ENCODE measurements at places on chromosomes 6 and 20.
A peak's percentile ranks its signal among the peaks of the same experiment; 100 is the strongest.

DNA sequence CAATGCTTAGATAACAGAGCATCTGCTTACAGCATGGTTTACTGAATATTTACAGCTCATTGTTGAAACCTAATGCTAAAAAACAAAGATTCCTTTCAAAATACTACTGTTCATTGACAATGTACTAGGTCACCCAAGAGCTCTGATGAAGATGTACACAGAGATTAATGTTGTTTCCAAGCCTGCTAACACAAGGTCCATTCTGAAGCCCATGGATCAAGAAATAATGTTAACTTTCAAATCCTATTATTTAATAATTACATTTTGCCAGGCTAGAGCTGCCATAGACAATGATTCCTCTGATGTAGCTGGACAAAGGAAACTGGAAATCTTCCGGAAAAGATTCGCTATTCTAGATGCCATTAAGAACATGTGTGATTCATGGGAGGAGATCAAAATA, 355.6 kb downstream of the TENT5A start:
- no peak for DNase-seq

DNA sequence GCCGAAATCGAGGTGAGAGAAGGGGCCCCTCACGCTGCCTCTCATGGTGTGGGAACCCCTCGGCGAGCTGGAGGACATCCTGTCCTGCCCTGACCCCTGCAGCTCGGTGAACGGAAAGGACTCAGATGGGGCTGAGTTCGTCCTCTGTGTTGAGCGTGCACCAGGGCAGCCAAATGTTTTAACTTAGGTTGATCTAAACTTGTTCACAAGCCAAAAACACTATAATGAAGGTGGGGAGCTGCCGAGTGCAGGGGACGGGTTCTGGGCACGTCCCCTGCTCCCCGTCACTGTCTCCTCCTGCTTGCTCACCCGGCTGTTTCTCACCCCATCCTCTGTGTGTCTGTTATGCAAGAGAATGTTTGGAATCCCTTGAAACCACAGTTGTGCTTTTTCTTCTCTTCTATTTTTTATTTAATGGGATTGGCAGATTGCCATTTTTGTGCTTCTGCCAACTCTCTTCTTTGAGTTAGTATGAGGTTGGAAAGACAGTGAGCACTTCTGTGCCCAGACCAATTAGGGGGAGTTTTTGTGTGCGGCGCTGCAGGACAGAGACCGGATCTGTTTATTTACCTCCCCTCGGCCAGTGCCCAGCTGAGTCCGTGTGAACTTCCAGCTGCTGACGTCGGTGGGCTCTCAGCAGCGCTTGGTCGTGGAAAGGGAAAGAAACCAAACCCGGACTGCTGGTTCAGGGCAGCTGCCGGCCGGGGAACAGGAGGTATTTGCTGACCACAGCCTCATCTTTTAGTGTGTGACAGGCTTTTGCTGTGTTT, 158.1 kb downstream of the DTNBP1 start:
- DNase-seq, result peak; percentile 98

DNA sequence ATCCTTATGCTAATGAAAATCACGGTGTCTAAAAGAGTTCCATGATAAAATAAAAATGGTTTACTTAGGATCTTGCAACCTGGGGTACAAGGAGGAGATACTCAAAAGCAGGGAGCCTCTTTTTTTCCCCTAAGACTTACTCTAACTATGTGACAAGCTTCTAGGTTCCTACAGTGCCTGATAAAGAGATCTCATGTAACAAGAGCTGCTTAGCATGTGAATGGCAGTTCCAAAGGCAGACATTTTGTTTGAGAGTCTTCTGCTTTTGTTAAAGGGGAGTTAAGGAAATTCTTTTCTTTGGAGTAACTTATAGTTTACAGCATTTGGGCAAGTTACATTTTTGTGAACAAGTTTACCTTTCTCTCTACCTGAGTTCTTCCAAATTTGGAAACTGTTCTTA, 945.8 kb upstream of the ADGRB3 start:
- DNase-seq, result no peak

DNA sequence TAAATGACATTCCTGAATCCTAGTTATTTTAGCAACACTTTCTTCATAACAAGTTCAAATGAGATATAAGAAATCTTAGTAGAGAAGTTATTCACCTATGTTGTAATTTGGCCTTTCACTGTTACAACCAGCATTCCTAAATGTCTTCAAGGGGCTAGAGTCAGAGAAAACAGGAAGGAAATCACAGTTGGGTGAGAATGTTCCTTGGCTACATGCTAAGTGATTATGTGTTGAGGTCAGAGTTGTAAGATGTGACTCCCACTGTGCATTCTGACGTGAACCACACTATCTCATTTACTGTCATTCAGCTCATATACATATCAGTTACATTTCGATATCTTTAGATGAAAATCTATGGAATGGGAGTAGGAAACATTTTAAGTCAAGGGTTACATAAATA, 51.0 kb upstream of the MLIP start:
- peak; percentile 18 for DNase-seq

DNA sequence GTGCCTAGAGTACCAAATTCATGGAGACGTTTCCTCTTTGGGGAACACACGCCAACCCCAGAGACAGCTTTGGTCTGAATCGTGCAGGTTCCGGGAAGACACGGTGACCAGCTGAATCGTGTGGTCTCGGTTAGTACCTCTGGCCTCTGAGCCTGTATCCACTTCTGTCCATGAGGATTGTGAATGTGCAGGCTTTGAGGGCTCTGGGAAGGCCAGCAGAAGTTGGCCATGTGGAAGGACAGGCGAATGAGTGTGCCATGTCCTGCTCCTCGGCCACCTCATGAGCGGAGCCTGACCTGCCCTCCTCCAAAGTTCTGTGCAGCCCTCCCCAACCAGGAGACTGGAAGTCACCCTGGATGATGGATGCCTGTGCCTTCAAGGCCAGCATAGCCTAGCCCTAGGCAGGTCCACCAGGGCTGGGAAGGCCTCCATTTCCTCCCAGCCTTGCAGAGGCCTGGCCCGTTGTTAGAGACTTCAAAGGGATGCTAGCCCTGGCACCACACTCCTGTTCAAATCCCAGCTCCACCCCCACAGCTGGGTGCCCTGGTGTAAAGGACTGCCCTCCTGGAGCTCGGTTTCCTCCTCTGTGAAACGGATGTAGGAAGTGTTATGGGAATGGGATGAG, 1.7 kb upstream of the TMEM74B start:
- no peak for DNase-seq

- peak; percentile 47 for DNase-seq
Observed at GRCh38 chr6:8130399-8130798, 28.1 kb upstream of the EEF1E1 start.

- peak; percentile 47 for DNase-seq
Observed at GRCh38 chr6:32244270-32244669, 20.4 kb upstream of the NOTCH4 start.

- DNase-seq, result no peak
Observed at GRCh38 chr6:30889921-30890645, 5.8 kb downstream of the DDR1 start.

GRCh38 chr6:111864138-111865048, 8.9 kb downstream of the FYN start:
- no peak for DNase-seq

DNA sequence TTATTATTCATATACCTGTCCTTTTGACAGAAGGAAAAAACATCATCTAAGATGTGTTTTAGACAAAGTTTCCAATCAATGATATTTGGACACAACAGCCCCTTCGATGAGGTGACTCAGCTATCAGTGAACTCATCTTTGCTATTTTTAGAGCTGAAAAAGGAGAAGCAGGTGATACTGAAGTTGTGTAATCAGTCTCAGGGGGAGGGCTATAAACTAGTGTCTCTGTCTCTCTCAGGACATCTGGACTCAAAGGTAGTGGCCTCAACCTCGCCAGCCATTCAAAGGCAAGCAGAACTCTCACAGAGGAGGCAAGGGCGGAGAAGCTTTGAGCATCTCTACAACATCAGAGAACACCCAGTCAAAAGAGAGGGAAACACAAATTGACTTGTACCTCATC, 135.4 kb downstream of the BFSP1 start:
- no peak for DNase-seq

DNA sequence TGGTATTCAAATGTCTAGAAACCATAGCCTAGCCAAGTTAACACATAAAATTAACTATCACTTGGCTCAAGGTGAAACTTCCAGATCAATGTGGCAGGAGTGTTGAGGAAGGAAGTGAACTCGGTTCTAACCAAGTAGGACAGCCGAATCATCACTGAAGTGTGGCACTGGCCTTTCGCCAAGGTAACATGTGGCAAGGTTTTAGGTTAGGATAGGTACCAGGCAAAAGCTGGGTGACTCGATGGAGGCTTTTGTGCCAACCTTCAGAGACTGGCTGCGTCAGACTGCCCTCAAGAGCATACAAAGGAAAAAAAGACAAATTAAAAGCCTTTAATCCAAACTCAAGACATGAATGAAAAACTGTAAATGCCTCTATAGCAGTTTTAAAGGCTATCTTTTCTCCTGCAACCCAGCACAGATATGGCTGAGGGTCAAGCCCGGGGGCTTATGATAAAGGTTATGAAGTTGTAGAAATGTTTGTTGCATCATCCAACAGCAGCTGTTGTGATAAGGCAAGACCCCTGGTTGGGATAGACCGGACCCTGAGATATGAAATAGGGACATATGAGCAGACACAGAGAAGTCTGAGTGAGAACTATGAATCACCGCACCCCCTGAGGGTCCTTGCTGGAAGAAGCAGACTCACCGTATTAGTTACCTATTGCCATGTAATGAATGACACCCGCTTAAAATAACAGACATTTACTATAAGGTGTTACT, 11.9 kb downstream of the PSMB9 start:
- no peak for DNase-seq

DNA sequence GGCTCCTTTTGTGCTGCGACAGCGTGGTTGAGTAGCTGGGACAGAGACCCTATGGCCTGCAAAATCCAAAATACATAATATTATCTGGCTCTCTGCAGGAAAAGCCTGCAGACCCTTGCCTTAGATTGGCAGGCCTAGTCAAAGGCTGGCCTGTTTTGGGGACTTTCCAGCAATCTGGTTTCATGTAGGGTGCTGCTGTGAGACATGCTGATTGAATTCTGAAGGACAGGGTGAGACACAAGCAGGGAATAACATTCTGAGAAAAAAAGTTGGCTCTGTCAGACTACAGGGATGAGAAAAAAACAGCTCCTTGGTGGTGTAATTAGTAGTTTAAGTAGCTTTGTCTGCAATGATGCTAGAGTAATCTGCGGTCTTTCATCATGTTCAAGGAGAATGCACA, 402.7 kb upstream of the AGPAT4 start:
- DNase-seq, result no peak

DNA sequence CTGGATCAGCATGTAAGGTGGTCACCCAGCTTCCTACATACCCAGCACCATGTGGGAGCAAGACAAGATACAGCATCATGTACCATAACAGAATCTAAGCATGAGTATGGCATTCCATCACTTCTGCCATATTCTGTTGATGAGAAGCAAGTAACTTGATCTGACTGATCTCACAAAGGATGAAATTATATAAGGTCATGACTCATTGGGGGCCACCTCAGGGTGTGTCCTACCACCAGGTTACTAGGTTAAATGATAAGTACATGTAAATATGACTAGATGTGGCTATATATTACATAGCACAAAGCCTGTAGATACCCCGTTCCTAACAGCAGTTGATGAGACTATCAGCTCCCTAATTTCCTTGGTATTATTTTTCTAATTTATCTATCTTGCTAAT, 213.1 kb downstream of the DOK5 start:
- DNase-seq, result no peak

DNA sequence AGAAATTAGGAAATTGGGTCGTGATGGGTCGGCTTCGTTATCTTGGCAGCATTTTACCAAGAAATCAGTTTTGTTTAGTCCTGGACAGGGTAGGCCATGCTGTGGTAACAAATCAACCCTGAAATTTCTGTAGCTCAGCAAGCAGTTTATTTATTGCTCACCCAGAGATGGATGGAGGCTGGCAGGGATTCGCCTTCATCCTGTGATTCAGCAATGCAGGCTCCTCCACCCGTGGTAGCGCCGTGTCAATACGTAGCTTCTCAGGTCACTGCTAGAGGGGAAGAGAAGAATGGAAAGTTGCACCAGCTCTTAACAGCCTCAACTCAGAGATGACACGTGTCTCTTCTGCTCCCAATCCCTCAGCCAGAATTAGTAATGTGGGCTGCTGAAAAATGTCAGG, 157.0 kb upstream of the SGK1 start:
- no peak for DNase-seq

DNA sequence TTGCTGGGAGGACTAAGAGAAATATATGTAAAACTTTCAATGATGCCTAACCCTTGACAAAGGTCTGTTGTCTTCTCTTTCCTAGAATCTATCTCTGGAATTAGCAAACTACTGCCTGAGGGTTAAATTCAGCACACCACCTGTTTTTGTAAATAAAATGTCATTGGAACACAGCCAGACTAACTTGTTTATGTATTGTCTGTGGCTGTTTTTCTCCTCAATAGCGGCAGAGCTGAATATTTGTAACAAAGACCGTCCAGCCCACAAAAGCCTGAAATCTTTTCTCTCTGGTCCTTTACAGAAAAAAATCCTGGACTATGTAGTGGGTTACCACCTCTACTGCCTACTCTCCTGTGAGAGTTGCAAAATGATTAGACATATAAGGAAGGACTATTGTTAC, 33.3 kb upstream of the SYNDIG1 start:
- DNase-seq, result no peak

DNA sequence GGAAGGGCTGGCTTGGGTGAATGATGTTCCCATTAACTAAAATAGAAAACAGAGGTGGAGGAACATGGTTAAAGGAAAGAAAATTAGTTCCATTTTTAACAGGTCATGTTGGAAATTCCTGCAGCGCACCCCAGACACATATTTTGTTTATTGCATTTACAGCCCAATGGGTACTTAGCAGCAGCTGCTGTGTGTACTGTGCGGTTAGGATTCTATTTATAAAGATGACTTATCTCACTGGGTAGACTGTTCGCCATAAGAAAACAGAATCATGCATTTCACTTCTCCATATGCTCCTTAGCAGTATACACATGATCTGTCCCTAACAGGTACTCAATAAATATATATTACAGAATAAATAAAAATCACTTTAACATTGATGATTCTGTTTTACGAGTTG, 135.8 kb downstream of the SLC35F1 start:
- no peak for DNase-seq

GRCh38 chr6:13536796-13537526, 37.4 kb upstream of the SIRT5 start:
- DNase-seq, result no peak

DNA sequence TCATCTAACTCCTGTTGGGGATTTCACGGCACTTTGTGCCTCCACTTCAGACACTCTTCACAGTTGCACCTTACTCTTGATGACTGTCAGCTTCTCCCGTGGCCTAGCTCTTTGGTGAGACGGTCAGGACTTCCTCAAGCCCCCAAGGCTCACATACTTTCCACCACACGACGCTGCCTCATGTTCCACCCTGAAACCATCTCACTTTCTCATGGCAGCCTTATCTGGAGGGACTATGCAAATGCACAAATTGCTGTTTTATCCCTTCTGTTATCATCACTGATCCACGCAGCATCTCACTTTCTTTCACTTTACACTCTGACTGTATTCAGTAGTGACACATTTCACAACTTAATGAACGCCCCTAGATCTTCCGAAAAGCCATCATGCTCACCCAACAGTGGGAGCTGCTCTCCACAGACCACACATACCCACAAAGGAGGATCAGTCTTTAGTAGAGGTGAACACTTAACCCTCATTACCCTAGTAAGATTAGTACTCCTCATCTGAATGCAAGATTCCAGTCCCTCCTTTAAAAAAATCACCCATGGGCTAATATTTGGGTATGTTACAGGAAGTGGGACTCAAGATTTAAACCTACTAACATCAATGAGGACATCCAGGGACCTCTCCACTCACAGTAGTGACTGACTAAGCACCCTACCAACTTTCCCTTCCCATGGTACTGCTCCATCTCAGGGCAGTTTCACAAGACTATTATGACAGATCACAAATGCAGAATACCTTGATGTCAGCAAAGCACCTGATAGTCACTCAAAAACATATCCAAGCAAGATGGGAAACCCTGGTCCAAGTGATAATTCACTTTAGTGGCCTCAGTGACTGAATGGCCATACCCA, 35.4 kb downstream of the FYN start:
- DNase-seq, result no peak

All from fibroblast of mammary gland (primary cell).